ENCODE measurements at places on chromosomes 7 and 10.
A peak's percentile ranks its signal among the peaks of the same experiment; 100 is the strongest.

- no peak for DNase-seq
Measured at GRCh38 chr7:27808626-27809025, 68.7 kb downstream of the TAX1BP1 start.

- no peak for DNase-seq
Measured at GRCh38 chr10:16799621-16800020, 17.6 kb downstream of the RSU1 start.

DNA sequence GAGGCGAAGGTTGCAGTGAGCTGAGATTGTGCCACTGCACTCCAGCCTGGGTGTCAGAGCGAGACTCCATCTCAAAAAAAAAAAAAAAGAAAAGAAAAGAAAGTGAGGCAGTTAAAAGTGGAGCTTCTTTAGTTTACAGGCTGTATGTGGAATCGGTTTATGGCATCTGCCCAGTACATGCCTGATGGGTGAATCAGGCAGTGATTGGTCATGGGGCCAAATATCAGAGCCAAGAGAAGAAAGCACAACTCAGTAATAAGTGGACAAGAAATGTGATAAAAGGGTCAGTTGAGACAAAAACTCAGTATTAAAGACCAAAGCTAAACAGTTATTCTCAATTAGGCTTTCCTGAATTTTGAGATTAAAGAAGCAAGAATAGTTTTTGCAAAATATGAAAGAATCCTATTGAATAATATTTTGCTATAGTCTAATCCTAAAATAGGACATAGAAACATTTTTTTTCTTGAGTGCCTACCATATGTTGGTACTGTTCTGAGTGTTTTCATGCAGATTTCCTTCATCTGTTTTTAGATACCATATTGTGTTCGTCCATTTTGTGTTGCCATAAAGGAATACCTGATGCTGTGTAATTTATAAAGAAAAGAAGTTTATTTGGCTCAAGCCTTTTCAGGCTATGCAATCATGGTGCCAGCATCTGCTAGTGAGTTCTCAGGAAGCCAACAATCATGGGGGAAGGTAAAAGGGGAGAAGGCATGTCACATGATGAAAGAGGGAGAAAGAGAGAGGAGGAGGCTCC lies 14.4 kb downstream of the CDC14C start:
- no peak for DNase-seq

- DNase-seq: no peak
Measured at GRCh38 chr7:53920011-53920410, 622.2 kb upstream of the VSTM2A start.

GRCh38 chr7:29443552-29443951 lies 120.1 kb upstream of the PRR15 start:
- no peak for DNase-seq

GRCh38 chr10:14450041-14450491 lies 119.3 kb upstream of the FRMD4A start:
- no peak for DNase-seq

DNA sequence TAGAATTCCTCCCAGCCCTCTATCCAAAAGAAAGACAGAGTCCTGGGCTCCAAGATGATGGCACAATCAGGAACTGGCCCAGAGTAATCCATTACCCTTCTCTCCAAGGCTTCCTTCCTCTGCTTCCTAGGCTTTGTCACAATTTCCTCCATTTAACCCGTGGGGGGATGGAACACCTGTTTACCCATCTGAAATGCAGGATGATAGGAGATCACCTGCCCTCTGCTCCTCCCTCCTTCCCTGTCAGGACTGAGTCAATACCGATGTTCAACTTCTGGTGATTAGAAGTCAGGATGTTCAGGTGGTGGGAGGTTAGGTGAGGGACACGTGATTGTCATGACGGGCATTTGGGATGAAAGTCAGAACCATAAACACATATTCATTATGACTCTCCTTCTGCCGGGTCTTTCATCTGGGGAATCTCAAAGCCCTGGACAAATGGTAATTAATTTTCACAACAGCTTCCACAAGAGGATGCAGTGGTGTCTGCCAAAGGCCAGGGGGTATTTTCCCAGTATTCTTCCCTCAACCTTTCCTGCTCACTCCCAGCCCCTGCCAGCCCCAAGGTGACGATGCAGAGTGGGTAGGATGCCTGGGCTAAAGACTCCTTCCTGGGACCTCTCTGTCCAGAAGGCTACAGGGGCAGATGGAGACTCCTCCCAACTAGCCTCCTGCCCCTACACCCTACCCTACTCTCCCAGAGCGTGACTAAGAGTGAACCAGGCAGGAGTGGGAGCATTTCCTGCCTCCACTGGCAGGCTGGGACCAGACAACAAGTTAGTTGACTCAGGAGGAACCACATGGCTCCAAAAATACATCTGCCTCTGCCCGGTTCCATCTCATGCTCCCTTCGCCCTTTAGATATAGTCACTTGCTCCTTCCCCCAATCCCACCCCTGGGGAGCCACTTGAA lies 27.9 kb downstream of the DUSP5 start:
- DNase-seq: no peak

DNA sequence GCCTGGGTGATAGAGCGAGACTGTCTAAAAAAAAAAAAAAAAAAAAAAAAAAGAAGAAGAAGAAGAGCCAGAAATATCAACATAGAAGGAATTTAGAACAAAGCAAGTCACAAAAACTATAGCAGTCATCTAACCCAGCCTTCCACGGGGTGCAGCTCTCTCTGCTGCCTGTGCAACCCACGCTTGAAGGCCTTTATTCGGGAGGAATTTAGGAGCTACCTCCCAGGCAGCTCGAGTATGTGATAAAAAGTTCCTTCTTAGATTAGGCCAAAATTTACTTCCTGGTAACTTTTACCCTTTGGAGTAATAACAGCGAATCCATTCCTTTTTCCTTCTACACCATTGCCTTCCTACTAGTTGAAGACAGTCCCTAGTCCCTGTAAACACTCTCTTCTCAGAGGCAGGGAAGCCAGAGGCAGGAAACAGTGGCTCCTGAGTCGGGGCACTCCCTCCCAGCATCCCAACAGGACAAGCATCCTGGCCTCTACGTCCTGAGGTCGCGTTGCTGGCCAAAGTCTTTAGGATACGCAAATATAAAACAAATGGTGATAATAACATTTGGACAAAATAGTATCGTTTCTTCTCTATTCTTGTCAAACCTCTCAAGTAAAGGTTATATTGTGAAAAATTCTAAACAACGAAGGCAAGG lies 109.3 kb upstream of the KMT2C start:
- no peak for DNase-seq

DNA sequence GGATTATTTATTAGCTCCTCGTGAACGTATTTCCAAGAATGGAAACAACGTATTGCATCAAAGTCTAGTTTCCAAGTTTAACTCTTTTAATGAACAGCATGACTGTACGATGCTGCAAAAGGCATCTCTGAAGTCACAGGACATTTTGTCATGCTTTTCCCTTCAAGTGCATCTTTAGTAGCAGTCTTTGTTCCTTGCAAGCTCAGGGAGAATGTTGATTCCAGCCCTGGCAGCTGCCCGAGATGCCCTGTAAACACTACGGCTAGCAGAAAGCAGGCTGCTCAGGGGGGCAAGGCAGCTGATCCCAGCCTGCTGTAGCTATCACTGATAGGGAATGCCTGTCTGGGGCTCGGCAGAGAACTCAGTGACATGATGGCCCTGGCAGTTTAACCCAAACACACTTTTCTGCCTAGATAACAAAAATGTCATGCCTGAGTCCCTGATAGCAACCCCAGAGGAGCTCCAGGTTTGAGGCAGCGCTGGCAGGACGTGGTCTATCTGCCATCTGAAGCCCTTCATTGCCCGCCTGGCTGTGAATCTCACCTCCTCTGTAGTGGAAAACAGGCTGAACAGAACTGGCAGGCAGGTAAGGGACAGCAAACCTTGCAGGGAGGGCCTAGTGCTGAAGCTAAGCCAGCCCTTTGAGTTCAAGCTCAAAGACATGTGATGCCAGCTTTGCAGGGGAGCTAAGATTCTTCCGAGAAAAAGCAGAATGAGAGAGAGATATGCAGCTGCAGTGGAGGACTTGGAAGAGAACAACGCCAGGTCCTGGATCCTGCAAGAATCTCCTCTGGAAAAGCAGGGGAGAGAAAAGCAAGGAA lies 264.6 kb downstream of the SNX10 start:
- DNase-seq: peak; percentile 28

DNA sequence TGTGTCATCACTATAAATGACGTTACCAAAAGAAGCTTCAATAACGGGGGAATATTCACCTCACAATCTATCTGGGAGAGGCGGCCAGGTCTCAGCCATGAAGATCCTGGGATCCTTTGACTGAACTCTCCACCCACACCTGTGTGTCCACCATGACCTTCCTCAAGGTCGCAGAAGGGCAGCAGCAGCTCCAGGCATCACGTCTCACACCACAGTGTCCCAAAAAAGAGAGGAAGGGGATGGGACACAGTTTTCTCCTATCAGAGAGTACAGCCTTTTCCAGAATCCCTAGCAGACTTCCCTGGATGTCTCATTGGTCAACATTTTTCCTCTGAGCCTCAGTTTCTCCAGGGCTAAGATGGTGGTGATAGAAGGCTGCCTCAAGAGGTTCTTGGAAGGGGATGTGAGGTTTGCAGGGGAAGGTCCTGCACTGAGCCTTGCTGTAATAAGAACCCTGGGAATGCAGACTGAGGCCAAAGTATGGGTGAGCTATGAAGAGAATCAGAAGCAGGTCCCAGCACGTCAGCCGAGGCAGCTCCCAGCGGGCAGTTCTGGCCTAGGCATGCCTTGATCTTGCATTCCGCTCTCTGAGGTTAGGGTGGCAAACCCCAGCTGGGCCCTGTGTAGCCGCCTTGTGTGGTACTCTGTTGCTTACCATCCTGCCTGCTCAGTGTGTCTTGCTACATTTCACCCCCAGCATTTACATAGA lies 63.8 kb downstream of the COL26A1 start:
- DNase-seq: no peak

- DNase-seq: no peak
Measured at GRCh38 chr10:3559527-3559926, 225.5 kb downstream of the KLF6 start.

DNA sequence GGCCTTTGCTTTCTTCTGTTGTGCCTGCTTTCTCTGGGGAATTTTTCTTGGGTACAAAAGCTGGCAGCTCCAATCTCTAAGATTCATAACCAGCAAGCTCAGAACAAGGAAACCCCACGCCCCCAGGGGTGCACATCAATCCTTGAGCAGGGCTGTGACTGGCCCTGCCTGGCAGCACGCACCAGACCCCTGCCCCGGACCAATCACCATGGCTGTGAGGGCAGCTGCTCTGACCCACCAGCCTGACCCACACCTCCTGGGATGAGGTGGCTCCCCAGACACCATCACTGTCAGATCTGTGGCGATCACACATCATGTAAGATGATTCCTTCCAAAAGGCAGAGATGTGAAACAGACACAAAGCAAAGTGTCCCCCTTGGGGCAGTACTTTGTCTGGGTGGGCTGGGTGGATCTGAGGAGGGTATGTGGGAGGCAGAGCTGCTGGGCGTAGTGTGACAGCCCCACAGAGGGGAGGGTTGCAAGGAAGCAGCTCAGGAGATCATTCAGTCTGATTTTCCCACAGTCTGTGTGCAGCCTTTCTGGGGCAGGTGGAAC lies 175.5 kb upstream of the SHH start:
- no peak for DNase-seq

DNA sequence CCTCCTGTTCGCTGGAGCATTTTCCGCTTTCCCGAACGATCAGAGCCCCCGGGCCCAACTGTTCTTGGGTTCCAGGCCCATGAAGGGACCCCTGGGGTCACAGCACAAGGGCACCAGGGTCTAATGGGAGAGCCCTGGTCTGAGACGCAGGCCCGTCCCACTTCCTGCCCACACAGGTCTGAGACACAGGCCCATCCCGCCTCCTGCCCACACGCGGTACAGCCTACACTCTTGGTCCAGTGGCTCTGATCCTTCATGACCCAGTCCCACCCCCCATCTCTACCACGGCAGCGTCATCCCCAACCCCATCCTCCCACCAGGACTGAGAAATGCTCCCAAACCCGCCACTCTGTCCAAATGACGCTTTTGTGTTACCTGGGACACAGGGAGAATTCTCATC lies 38.7 kb upstream of the SAMD8 start:
- no peak for DNase-seq

DNA sequence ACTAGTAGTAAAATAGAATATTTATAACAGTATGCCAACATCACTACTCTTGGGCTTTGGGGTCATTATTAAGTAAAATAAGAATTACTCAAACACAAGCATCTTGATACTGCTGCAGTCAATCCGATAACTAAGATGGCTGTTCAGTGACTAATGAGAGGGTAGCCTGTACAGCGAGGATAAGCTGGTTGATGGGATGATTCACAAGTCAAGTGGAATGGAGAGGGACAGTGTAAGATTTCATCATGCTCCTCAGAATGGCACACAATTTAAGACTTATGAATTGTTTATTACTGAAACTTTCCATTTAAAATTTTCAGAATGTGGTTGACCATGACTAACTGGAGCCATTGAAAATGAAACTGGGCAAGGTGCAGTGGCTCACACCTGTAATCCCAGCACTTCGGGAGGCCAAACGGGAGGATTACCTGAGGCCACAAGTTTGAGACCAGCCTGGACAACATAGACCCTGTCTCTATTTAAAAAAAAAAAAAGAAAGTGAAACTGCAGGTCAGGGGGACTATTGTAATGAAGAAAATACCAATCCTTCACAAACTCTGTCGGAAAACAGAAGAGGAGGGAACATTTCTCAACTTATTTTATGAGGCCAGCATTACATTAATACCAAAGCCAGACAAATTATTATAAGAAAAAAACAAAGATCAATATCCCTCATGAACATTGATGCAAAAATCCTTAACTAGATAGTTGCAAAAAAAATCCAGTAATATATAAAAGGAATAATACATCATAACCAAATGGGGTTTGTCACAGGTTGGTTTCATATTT lies 11.2 kb downstream of the AVL9 start:
- peak; percentile 27 for DNase-seq

GRCh38 chr7:82319674-82320118 lies 123.9 kb downstream of the CACNA2D1 start:
- DNase-seq: peak; percentile 98

DNA sequence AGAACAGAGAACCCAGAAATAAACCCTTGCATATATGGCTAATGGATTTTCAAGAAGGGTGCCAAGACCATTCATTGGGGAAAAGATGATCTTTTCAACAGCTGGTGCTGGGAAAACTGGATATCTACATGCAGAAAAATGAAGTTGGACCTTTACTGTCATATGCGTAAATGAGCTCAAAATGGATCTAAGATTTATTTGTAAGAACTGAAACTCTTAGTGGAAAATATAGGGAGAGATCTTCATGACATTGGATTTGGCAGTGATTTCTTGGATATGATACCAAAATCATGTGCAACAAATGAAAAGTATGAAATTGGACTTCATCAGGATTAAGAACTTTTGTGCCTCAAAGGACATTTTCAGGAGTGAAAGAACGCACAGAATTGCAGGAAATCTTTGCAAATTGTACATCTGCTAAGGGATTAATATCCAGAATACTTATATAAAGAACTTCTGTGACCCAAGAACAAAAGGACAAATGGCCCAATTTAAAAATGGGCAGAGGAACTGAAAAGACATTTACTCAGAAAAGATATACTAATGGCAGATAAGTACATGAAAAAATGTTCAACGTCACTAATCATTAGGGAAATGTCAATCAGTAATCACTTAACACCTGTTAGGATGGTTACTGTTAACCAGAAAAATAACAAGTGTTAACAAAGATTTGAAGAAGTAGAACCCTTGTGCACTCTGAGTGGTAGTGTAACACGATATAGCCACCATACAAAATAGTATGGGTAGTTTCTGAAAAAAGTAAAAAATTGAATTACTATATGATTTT lies 6.1 kb downstream of the DBF4 start:
- no peak for DNase-seq

GRCh38 chr10:123904834-123905409 lies 13.3 kb upstream of the CPXM2 start:
- no peak for DNase-seq
